Myometrial cell (primary cell): ENCODE measurements at places on chromosomes 2 and 18. TPM values are rescaled to one million over a fixed set of nuclear protein-coding genes. Genes with fewer than 3 reads are reported as not detected.

The VWA3B gene
- not detected in 2 replicates for total RNA-seq

The OTX1 gene
- total RNA-seq = not detected in 2 replicates

The PARD3B gene
- 6.0 and 7.5 TPM in 2 replicates for total RNA-seq

The TMEM198 gene
- total RNA-seq = 0.53 and 3.5 TPM in 2 replicates

The RAPGEF4 gene
- 0.18 and 0.86 TPM in 2 replicates for total RNA-seq

The CRYGC gene
- total RNA-seq = not detected in 2 replicates

The GAD1 gene
- total RNA-seq = not detected in 2 replicates

The CENPA gene
- 14.5 and 16.1 TPM in 2 replicates for total RNA-seq

The SLC39A6 gene
- 37.8 and 46.3 TPM in 2 replicates for total RNA-seq

The ACTG2 gene
- total RNA-seq = 8.6 and 12.4 TPM in 2 replicates

The ANKRD29 gene
- total RNA-seq = 0.86 and 2.3 TPM in 2 replicates

The ARHGAP25 gene
- 9.4 and 12.1 TPM in 2 replicates for total RNA-seq

The INHA gene
- total RNA-seq = not detected in 2 replicates

The TPO gene
- total RNA-seq = not detected in 2 replicates

The ERBB4 gene
- total RNA-seq = not detected in 2 replicates

The RBBP8 gene
- 26.8 and 44.5 TPM in 2 replicates for total RNA-seq
